Kidney (tissue), 22 donors: ENCODE measurements at places on chromosomes 7 and 10. TPM values are rescaled to one million over a fixed set of nuclear protein-coding genes. Genes with fewer than 3 reads are reported as not detected.

DNA sequence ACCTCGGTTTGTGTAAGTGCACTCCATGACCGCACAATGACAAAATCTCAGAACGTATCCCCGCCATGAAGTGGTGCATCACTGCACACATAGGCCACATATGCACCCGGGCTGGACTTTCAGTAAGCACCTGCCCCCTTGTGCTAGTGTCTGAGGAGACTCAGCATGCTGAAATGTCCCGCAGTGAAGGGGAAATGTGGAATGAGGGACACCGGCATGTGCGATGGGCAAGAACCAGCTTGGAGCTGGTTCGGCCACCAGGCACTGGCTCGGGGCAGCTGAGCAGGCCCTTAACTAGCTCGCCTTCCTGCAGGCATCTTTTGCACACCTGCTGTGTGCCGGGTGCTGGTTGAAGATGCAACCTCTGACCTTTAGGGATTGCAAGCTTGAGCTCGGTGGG is 49.8 kb upstream of the TNS3 start:
- no peak for DNase-seq

- no peak for DNase-seq
Observed at GRCh38 chr7:157892751-157893523, 556.1 kb downstream of the DNAJB6 start.

DNA sequence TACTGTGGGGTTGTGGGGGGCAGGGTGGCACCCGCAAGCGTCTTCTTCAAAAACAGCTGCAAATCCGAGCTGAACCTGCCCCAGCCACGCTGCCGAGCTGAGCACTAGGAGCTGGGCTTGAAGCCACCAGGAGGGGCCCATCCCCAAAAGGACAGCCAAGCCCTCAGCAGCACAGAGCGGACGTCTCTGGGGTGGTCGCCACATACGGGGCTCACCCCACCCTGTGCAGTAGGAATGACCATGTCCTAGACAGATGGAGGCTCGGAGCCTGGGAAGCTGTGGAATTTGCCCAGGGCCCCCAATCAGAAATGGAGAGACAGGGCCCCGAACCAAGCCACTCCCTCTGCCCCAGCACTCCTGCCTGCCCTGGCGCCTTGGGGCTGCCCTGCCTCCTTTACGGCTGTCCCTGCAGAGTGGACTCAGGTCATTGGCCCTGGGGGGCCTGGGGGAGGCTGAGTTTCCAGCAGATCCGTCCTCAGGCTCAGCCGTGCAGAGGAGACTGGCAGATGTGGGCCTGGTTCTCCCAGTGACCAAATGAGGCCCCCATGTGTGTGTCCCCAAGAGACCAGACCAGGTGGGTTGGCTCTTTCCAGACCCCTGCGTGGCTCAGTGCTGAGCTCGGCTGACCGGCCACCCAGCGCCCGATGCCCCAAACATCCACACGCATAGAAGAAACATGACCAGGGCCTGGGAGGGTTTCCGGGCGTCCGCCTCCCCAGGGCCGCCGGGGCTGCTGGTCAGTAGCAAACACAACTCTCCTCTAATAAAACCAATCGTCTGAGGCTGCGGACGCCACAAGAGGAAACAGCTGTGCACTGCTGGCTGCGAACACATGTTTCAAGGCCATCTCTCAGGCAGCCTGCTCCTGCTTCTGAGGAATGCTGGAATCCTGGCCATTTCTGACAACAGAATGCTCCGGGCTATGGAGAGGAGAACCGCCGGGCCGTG is 54.9 kb downstream of the PDGFA start:
- DNase-seq = peak; percentile 89

The SYNPO2L gene
- 0.15 TPM for polyA plus RNA-seq

The GARIN1A gene
- 1.3 TPM for polyA plus RNA-seq

The PTPRN2 gene
- 6.2 TPM for polyA plus RNA-seq

The PTPN20 gene
- polyA plus RNA-seq = 2.6 TPM

The RPEL1 gene
- polyA plus RNA-seq = not detected

The PNLIP gene
- not detected for polyA plus RNA-seq

The CYP3A4 gene
- polyA plus RNA-seq = 0.37 TPM
